ENCODE measurements at places on chromosomes 2 and 18. TPM values are rescaled to one million over a fixed set of nuclear protein-coding genes. Genes with fewer than 3 reads are reported as not detected.
A peak's percentile ranks its signal among the peaks of the same experiment; 100 is the strongest.

DNA sequence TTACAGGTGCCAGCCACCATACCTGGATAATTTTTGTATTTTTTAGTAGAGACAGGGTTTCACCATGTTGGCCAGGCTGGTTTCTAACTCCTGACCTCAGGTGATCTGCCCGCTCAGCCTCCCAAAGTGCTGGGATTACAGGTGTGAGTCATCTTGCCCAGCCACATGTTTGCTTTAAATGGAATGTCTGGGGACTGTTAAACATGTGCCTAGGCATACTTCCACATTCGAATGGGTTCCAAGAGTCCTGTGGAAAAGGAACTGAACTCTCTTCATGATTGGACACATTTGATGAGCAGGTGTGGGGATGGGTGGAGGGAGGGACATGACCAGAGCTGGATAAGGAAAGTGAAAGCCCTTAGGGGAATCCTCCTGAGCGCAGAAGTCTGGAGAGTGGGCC is 58.4 kb upstream of the GREB1L start:
- no peak for ATAC-seq

DNA sequence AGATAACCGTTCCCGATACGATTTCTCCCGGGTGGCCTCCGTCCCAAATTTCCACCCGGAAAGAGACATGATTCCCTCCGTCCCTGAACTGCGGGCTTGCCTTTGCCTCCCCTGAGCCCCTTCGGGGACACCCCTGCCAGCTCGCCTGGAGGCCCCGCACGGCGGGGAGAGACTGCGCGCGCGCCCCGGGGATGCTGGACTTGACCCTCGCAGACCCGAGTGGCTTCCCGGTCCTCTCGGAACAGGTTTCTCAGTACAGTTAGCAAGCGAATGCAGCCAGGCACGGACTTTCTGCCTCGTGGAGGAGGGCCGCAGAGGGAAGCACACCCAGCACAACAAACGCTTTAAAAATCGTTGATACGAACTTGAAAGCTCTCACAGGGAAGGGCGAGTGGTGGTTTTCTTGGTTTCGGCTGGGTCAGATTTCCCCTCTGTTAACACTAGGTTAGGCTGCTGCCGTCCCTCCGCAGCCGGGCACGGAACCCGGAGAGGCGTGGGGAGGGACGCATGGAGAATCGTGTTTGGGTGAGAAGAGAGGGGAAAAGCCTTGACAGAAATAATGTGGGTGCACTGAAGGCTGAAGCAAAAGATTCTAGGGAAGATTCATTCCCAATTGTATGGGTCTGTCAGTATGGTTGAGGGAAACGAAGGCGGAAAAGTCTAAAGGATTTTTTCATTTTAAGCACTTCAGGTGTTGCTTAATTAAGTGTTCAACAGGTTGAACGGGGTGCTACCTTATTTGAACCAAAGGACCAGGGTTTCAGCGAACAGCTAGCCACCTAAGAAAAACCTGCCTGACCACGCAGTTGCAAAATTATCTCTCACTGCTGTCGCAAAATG is 916 bp downstream of the TNFRSF11A start:
- ATAC-seq = peak; percentile 18

GRCh38 chr2:171102802-171103201 is 57.9 kb downstream of the TLK1 start:
- no peak for ATAC-seq

GRCh38 chr2:136014411-136014810 is 29.0 kb upstream of the DARS1 start:
- no peak for ATAC-seq

DNA sequence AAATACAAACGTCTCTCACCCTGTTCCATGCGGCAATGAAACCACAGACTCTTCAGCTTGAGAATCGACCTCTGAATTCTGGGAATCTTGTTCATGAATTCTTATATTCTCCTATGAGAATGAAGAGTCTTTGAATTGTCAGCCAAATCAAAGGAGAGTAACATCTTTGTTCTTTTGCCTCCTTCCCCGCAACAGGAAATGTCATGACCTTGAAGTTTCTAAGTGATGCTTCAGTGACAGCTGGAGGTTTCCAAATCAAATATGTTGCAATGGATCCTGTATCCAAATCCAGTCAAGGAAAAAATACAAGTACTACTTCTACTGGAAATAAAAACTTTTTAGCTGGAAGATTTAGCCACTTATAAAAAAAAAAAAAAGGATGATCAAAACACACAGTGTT is 21.8 kb downstream of the TNFAIP6 start:
- no peak for ATAC-seq

DNA sequence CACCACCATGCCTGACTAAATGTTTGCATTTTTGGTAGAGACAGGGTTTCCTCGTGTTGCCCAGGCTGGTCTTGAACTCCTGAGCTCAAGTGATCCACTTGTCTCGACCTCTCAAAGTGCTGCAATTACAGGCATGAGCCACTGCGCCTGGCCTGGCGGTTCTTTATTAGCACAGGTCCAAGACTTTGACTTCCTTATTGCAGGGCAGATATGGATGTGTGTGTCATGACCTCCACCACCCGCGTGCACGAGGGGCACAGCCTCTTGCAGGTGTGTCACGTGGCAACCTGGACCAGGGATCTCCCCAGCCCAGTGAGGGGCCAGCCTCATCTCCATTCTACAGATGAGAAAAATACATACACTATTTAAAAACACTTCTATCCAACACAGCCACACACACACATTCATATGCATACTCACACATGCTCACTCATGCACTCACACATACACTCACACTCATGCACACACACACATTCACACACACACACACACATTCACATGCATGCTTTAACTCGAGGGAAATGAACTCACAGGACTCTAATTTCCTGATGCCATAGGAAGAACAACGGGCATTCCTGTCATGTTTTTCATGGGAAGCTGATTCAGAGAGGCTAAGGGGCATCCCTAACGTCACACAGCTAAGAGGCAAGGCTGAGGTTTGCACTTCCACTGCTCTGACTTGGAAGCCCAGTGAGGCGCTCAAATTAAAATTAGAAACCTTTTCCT is 38.8 kb downstream of the RRM2 start:
- no peak for ATAC-seq

TANK gene
- total RNA-seq = 110 TPM

GRCh38 chr18:64663086-64663485 is 514.2 kb upstream of the LINC00305 start:
- ATAC-seq = no peak

DNA sequence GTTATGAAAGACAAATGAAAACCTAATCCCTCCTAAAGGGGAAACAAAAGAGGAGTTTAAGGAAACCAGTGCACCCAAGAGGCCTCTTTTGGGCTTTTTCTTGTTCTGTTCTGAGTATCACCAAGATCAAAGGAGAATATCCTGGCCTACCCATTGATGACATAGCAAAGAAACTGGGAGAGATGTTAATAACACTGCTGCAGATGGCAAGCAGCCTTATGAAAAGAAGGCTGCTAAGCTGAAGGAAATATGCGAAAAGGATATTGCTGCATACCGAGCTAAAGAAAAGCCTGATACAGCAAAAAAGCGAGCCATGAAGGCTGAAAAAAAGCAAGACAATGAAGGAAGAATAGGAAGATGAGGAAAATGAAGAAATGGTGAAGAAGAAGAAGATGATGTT is 23.6 kb upstream of the STAT4 start:
- no peak for ATAC-seq

RBM44 gene
- total RNA-seq = 3.9 TPM

- peak; percentile 6 for ATAC-seq
Measured at GRCh38 chr18:12048010-12048826, 45.4 kb upstream of the ANKRD62 start.

- ATAC-seq = no peak
Measured at GRCh38 chr2:99818842-99819241, 323.5 kb downstream of the AFF3 start.

CHRNG gene
- not detected for total RNA-seq

GDF7 gene
- 0.02 TPM for total RNA-seq

DNA sequence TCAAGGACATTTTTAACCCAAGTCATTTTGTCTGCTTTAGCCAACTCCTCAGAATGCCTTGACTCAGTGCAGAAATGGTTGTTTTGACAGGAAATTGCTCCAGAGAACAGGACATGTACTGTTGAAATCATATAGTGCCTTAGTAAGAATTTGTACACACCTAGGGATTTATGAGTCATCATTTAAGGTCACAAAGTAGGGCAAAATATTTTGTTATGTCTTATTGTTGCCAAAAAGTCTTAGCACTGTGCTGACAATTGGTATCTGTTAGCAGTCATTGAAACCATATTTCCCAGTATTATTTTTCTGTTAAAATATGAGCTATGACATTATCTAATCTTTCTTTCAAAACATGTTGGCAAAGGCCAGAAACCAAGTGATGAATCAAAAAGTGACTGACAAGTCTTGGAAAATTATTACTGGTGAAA is 104.5 kb downstream of the OSBPL6 start:
- ATAC-seq = peak; percentile 28

DNA sequence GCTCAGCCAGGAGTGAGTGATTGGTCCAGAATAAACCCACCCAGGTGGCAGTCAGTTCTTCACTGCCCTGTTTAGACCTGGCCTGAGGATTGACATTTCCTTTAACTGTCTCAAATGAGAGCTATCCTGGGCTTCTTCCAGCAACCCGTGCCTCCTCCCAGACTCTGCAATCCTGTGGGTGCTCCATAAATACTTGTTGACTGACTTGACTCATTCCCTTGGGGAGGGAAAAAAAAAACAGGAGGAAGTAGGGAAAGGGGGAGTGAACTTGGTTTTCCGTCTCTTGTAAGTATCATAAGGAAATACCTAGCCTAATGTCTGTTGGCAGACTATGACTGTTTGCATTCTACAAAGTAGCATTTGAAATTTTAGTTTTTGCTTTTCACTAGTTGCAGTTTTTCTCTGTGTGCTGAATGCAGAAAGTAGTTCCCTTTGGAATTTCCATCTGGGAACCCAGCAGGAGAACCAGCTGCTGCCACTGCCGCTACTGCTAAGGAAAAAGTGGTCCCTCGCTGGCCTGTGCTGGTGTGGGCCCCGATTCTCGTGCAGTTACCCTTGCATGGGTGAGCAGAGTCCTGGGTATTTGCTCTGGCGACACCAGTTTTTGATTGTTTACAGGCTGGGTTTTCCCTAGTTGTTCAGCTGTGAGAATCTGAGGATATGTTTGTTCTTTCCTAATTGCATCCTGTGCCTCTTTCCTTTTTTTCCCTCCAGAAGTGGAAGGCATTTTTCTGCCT is 78.8 kb downstream of the TGOLN2 start:
- no peak for ATAC-seq

SOX11 gene
- total RNA-seq = not detected

SCN1A gene
- total RNA-seq = not detected

- no peak for ATAC-seq
Measured at GRCh38 chr2:231057590-231057989, 923 bp downstream of the PSMD1 start.

GRCh38 chr18:56823986-56824565 is 172.9 kb downstream of the WDR7 start:
- ATAC-seq = no peak

DNA sequence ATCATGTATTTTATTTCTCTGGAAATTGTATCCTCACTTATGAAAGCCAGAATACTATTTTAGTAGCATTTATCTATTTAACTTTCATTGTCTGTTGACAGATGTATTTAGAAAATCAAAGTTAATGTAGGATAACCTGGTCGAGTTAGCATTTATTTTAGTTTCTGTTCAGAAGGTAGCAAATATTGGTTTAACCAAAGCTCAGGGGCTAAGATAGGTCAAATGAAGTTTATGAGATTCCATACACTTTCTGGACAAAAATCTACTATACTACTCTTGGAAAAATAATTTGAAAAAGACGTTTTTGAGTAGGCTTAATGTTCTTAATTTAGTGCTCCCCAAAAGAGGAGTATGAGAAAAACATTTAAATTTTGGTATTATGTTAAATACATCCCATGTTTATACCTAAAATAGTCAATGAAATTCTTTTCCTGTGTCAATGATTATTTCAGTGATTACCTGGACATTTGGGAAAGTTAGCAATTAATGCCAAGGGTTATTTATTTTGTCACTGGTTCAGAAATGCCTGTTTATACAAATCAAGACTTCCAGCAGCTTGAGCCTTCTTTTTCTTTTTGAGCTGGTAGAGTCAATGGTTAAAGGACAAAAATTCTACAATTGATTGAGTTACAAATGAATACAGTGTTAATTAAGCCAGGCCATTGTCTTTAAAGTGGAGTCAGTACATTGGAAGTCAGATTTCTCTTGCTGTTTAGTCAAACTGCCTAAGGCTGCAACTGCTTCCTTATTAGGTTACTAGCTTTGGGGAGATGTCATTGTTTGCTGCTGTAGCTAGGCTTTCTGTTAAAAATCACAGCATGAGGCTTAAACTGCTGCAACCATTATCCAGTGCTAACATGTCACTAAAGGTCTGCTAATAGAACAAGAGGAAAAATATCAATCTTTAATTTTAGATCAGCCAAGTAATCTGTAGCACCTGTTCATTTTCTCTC is 182.3 kb downstream of the CAMKMT start:
- ATAC-seq = no peak

All from activated T-helper 17 cell treated with anti-CD3 and anti-CD28 coated beads, Interleukin-2, amount 50 U/mL, for 72 hours (primary cell).